ENCODE measurements at places on chromosomes 6 and 20.

DNA sequence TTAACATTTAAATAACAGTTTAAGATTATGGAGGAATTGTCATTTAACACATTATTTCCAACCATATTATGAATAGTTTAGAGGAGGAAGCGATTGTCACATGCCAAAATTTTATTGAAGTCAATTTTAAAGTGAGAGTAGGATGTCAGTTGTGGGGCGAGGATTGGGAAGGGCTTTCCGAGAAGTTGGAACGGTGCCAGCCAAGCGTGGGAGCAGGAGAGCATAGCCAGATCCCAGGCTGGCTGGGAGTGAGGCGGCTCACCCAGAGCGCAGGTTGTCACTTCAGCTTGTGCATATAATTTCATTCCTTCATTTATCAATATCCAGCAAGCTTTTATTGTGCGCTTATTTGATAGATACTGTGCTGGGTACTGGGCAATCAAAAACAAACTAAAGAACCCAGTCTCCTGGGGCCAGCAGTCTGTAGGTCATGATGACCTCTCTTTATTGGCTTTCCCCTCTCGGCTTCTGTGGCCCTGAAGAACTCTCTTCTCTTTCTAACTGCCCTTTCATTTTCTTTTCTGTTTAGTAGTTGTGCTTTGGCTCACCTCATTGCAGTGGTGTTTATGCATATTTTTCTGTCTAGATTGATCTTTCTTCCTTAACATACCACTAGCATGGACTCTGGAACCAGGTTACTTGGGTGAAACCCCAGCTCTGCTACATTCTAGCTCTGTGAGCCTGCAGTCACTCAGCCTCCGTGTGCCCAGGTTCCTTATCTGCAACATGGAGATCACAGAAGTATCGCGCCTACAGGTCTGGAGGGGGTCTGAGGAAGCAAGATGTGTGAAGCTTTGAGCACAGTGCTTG is 6.4 kb downstream of the CEP43 start:
- no peak for DNase-seq

GRCh38 chr6:53854843-53855567 is 60.2 kb downstream of the LRRC1 start:
- DNase-seq, result no peak

GRCh38 chr6:132096245-132096644 is 145.1 kb upstream of the CCN2 start:
- DNase-seq, result no peak

GRCh38 chr20:35663516-35664465 is 909 bp downstream of the CPNE1 start:
- peak; percentile 40 for DNase-seq

- no peak for DNase-seq
Observed at GRCh38 chr20:36035745-36036144, 67.4 kb downstream of the CNBD2 start.

- no peak for DNase-seq
Observed at GRCh38 chr6:53861518-53861917, 66.7 kb downstream of the LRRC1 start.

DNA sequence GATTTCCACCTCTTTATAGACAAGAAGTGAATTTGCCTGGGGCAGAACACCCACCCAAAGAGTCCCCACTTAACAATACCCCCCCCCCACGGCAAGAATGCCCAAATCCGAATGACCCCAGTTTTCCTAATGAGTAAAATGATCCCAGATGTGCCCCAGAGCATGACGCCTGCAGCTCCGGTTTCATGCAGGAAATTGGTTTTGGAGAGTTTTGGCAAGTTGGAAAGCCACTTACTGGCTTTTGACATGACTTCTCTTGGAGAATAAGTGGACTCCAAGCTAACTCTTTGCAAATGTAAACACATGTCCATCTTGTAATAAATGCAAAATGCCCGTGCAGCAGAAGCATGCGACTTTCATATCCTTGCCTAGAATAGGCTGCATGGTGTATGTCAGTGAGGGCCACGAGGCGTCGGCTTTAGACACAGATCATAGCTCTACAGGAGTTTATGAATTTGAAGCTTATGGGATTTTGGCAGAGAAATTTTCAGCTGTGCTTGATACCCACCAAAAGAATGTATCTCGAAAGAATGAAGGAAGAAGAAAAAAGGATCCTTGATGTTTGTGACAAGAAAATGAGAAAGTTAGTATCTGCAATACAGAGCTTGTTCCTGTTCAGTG is 24.2 kb downstream of the EDN3 start:
- no peak for DNase-seq

DNA sequence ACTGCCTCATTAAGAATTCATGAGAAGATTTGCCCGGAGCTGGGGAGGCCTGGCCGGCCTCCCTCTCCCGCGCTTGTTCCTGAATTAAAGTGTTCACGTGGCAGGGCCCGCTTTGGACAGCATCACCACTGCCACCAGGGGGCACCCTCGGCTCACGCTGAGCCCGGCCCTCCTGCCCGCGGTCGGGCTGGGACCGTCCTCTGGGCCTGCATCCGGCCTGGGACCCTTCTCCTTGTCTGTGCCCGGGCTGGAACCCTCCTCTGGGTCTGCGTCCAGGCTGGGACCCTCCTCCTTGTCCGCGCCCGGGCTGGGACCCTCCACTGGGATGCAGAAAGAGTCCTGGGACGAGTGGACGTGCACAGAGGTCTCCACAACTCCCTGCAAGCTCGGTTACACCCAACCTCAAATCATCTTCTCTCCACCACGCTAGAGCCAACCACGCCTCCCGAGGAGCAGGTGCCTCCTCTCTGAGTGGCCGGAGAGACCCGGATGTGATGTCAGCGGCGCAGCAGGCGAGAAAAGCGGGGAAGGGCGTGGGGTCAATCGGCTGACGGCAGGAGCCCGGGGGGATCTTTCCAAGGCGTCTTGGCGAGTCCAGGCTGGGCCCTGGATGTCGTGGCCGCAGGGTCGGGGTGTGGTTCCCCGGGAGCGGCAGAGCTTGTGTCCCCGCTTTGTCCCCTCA is 50.9 kb upstream of the DACT2 start:
- DNase-seq, result peak; percentile 61

DNA sequence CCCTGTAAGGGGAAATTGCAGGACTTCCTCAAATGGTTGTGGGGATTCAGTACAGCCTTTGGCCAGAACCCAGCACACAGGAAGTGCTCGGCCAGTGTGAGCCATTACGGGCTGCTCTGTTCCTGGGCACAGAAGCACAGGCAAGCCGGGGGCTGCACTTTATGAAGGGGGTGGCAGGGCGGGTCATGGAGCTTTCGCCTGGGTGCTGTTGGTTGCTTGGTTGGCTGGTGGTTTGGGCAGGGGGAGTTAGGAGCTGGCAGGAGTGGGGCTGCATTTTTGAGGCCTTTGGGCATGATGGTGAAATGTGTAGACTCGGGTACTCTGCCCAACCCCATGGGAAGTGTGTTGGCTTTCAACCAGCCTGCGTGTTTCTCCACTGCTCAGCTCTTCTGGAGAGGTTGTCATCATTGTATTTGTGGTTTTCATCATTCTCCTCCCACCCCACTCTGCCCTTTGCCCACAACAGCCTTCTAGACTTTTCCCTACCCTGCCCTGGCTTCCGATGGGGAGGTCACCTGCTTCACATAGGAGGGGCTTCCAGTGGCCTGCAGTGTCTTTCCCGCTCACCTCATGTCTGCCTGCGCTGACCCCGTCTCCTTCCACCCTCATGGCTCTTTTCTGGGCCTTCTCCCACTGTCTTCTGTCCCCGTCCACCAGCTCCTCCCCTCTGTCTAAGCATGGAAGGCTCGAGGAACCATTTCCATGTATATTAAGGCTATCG is 16.1 kb upstream of the RBM38 start:
- DNase-seq, result no peak

GRCh38 chr6:122734529-122735395 is 44.8 kb upstream of the FABP7 start:
- DNase-seq, result no peak

DNA sequence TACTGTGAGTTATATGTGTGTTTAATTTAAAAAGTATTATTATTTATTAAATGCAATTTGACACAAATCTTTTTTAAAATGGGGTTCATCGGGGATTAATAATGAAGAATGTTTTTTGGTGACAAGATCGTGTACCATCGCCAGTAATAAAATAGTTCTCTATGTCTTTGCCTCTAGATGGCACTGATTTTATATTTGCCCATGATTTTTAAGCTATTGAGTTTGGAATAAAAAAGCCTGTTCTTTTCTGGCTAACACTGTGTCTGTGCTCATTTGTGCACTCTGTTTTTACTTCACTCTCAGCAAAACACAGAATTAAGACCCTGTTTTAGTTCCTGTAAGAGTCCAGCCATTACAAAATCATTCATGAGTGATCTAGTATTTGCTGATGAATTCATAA is 127.0 kb downstream of the FARS2 start:
- no peak for DNase-seq

- DNase-seq, result no peak
Observed at GRCh38 chr20:37475252-37475651, 45.8 kb upstream of the NNAT start.

DNA sequence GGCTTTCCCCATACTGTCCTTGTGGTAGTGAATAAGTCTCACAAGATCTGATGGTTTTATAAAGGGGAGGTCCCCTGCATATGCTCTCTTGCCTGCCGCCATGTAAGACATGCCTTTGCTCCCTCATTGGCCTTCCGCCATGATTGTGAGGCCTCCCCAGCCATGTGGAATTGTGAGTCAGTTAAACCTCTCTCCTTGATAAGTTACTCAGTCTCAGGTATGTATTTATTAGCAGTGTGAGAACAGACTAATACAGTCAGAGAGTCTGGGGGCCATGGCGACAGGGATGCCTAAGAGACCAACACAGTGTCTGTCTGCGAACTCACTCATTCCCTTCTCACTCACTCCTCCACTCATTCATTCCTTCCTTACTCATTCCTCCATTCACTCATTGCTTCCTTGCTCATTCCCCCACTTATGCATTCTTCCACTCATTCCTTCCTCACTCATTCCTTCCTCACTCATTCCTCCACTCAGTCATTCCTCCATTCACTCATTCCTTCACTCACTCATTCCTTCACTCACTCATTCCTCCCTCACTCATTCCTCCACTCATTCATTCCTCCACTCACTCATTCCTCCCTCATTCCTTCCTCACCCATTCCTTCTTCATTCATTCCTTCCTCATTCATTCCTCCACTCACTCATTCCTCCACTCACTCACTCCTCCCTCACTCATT is 137.5 kb upstream of the AGPAT4 start:
- no peak for DNase-seq

DNA sequence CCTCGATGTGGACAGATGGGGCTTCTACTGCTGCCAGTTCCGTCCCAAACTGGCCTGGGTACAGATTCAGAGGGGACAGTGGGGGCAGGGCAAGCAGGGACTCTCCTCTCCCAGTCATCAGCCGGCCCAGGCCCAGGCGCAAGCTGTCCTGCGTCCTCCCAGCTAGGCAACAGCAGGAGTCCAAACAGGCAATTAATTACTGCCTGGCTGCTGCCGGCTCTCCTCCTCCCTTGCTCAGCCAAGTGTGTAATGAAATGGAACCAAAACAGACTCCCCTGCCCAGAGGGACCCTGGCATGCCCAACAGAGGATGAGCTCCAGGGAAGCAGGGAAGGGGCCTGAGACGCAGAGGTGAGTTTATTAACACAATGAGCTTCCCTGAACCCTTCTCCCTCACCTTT is 17.8 kb upstream of the SLC32A1 start:
- no peak for DNase-seq

DNA sequence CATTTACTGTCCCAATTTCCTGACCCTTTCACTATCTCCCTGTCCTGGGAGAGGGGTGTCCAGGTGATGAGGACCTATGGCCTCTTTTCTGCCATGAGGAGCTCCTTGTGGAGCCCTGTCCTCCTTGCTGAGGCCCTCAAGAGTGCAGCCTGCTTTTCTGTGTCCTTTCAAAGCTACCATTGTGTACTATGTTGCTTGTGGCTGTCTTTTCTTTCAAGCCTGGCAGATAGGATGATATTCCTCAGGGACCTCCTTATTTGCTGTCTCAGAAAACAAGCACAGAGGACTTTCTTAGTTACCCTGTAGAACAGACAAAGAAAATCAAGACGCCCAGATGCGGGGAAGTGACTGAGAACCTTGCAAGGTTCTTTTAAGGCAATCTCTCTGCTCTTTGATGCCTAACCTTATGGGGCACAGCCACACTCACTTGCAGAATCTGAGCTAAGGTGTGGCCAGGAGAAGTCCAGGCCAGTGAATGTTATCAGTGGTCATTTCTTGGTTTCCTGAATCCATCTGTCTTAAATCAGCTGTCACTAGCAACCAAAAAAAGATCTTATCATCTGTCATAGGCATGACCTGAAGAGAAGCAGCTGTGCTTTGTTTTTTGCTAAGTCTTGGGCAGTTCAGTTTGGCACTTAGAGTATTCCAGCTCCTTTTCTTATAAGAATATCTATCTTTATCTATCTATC is 17.2 kb downstream of the CARMIL1 start:
- DNase-seq, result no peak
